HFFc6 (cell line): ENCODE measurements at places on chromosomes 12 and 14.

DNA sequence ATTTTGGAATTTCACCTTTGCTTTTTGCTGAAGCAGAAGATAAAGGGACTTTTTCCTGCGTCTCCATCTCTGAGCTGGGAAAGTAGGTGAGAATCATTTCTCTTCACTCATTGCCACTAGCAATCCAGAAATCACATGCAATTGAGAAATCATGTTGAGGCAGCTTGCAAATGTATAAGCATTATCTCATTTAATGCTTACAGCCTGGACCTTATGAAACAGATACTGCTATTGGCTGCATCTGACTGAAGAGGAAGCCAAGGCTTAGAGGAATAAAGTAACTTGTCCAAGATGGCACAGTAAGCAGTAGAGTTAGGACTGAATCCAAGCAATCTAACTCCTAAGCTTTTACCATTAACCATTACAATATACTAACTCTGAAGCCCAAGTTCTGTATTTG, 122.4 kb downstream of the FIGNL2 start:
- DNase-seq, result no peak

GRCh38 chr12:127041985-127042625, 1224.9 kb upstream of the TMEM132C start:
- no peak for DNase-seq

DNA sequence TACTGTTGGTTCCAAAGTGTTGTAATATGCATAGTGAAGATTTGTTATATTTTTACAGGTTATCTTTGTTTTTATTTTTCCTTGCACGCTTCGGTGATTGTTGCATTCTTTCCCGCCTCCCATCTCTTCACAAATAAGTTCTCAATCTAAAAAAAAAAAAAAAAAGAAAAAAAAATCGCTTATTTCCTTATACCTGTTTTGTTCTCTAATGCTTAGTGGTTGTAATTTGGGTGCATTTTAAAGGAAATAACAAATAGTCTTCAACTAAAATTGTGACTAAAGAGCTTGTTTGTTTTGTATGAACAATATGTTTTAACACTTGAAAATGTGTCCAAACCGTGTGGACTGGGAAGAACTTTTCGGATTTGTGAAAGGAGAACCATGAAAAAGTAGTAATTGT, 1.5 kb downstream of the CAND1 start:
- no peak for DNase-seq

DNA sequence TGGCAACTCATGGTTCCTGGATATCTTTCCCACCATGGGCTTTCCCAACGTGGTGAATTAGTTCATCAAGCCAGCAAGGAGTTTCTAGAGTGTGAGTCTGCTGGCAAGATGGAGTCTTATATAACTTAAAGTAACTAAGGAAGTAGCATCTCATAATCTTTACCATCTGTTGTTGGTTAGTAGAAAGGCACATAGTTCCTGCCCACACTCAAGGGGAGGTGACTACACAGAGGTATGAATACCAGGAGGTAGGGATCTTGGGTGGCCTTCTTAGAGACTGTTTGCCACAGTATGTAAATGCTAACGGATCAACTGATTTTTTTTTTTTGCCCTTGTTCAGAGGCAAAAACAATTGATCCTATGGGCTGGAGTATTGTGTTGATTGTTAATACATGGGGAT, 446.9 kb downstream of the ATP23 start:
- no peak for DNase-seq

- no peak for DNase-seq
These were observed 170.7 kb downstream of the ADCK1 start for GRCh38 chr14:77970646-77971045.

DNA sequence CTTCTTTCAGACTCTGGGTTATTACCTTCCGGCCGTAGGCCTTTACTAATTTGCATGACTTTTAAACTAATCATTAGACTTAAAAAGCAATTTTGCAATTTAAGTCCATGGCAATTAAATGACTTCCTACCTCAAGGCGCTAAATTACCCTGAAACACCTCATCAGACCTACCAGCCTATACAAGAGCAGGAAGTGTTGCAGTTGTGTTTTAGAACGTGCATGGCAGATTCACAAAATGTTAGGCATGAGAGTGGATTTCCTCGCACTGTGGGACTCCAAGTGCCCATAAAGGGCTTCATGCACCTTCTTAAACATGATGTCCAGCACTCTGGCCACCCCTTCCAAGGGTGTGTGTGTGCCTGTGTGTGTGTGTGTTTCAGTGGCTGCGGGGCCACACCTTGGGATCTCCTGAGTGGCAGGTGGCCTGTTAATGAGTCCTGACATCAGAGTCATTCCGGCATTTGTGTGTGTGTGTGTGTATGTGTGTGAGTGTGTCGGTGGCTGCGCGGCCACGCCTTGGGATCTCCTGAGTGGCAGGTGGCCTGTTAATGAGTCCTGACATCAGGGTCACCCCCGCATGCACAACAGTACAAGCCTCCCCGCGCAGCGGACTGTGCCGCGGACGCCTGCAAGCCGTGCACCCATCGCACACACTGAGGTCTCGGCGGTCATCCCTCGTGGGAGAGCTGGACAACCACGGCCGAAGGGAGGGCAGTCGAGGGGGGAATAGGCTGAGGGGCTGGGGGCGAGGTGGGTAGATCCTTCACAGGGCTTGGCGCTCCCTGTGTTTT, 900 bp downstream of the C2CD5 start:
- peak; percentile 19 for DNase-seq

- DNase-seq, result peak; percentile 25
These were observed 283.3 kb upstream of the PWP1 start for GRCh38 chr12:107402041-107403022.

- no peak for DNase-seq
These were observed 57.7 kb downstream of the ADGRD1 start for GRCh38 chr12:131011165-131012079.

- no peak for DNase-seq
These were observed 59.5 kb downstream of the TMEM116 start for GRCh38 chr12:111953455-111953854.

DNA sequence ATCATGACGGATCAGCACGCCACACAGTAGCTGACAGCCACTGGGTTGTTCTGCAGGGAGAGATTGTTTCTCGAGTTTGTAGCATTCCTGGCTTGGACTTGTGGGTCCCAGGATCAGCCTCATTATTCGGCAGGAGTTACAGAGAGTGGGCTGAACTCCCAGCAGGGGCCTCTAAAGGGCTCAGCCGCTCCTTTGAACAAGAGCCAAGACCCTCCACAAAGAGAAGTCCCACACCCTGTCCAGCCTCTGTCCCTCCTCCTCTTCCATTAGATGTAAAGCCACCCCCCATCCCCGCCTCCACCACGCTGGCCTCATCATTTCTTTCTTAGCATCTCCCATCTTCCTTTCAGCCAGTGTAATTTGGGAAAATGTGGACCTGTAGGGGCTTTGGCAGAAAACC, 96.7 kb upstream of the HSPB8 start:
- DNase-seq, result no peak

GRCh38 chr14:105529319-105529568, 2.9 kb downstream of the TMEM121 start:
- DNase-seq, result no peak

DNA sequence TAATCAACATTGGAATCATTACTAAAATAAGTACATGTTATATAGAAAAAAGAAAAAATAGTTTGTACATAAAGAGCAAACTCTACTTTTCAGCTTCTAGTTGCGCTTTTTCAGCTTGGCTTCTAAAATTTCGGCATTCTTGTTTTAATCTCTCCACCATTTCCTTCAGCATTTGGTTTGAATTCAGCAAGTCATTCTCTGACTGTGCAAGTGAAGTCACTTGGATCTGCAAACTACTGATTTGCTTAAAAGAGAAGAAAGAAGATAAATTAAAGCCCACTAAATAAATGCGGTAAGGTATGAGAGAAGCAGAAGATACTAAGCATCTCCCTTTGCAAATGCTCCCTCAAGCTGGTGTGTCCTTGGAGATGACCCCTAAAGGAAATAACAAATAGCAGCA, 126.3 kb downstream of the CEP83 start:
- no peak for DNase-seq

GRCh38 chr12:48388460-48388859, 37.7 kb upstream of the ZNF641 start:
- DNase-seq, result peak; percentile 39

DNA sequence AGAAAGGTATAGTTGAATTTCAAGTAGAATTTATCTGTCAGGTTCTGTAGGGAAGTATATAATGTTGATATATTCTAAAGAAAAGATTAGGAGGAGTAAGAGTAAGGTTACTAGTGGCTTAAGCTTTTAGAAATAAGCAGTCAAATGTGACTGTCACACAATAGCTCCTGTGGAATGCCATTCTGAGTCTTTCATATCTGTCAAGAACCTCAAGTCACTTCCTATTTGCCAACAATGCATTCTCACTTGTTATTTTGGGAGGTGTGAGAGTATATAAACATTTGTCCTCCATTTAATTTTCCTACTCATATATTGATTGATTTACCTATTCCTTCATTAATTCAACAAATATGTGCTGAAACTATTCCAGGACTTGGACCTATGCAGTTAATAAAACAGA, 11.7 kb downstream of the CLEC9A start:
- DNase-seq, result no peak

DNA sequence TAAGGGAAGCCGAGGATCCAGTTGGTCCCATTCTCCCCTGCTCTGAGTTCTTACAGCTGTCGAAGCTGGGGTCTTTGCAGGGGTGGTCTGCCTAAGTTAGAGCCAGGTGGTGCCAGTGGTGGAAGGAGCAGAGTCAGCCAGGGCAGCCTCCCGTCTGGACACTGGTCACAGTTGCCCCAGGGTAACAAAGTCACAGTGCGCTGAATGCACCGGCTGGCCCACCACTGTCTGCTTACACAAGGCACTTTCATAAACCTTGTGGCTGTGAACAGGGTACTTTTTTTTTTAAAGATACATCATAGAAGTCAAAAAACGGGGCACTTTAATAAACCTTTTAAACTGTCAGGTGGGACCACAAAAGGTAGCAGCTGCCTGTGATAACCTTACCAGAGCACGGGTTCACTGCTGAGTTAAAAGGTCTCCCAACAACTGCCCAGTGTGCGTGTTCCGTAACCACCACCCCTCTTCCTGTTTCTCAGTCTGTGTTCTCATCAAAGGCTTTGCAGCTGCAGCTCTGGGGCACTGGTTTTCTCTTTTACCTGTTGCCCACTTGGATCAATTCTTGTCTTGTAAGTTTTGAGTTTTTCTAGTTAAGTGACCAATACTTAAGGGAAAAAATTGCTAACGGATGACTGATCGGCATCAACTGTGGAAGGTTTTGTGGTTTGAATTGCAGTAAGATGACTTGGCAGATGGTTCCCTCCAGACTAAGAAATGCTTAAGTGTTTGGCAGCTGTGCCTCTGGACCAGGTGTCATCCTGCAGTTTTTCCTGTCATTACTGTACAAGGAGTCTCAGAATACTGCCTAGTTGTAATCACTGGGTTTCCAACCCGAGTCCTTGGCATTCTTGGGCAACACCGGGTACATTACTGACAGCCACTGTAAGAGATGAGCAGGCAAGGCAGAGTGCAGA, 55.9 kb downstream of the DYNC1H1 start:
- DNase-seq, result peak; percentile 85

- no peak for DNase-seq
These were observed 71.7 kb downstream of the CCDC92 start for GRCh38 chr12:123900871-123901376.

DNA sequence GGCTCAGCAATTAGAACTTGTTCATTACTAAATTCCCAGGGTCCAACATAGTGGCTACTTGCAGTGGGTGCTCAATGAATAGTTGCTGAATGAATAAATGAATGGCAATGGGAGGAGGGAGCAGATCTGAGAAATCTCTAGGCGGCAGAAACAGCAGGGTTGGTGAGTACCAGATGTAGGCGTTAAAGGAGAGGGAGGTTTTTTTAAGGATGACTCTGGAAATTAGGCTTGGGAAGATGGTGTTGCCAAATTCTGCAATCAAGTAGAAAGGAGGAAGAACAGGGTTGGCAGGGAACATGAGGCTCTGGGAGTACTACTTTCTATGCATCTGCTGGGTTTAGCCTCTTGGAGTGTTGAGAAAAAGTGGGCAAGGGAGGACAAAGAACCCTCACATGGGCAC, 207.1 kb downstream of the APAF1 start:
- no peak for DNase-seq
